Right atrium auricular region (tissue), 2 donors: ENCODE measurements at places on chromosomes 4 and X. TPM values are rescaled to one million over a fixed set of nuclear protein-coding genes. Genes with fewer than 3 reads are reported as not detected.

DNA sequence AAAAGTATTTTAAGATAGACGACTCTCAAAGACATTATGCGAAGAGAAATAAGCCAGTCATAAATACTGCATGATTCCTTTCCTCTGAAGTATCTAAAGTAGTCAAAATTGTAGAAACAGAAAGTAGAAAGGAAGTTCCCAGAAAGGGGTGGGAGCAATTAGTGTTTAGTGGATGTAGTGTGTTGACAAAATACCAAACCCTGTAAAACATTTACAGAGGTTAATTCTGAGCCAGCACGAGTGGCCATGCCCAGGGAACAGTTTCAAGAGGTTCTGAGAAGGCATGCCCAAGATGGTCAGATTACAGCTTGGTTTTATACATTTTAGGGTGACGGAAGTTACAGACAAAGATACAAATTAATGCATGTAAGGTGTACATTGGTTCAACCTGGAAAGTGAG is 34.4 kb upstream of the SLC25A4 start:
- H3K27me3 ChIP-seq: no peaks in the 10 kb centered on the region
- H3K4me1 ChIP-seq: no peaks in the 10 kb centered on the region
- H3K36me3 ChIP-seq: no peaks in the 10 kb centered on the region
- peak overlapping the region; percentile 40 for H3K27ac ChIP-seq
- no peak for DNase-seq

GRCh38 chr4:32010221-32010620 is 1290.1 kb downstream of the PCDH7 start:
- no peak for DNase-seq
- no peak overlapping the region for H3K27ac ChIP-seq
- no peaks in the 10 kb centered on the region for H3K4me1 ChIP-seq
- H3K36me3 ChIP-seq: no peaks in the 10 kb centered on the region
- no peaks in the 10 kb centered on the region for H3K27me3 ChIP-seq

DNA sequence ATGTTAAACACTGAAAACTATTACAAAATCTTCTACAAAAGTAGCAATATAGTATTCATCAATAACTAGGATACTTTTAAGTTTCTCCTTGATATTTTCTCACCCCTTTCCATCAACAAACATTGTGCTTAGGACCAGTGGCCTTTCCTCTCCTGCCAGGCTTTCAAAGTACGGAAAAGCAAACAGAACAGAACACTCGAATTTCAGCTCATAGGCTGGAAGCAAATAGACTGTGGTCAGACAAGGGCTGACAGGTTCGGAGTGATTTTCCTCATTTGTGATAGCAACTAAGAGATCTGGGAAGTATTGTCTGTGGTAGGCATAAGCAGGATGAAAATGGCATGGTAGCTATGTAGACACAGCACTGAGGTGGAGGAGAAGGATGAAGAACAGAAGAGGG is 68.6 kb upstream of the SORBS2 start:
- no peak overlapping the region for H3K27ac ChIP-seq
- no peaks in the 10 kb centered on the region for H3K36me3 ChIP-seq
- no peaks in the 10 kb centered on the region for H3K27me3 ChIP-seq
- no peak for DNase-seq

DNA sequence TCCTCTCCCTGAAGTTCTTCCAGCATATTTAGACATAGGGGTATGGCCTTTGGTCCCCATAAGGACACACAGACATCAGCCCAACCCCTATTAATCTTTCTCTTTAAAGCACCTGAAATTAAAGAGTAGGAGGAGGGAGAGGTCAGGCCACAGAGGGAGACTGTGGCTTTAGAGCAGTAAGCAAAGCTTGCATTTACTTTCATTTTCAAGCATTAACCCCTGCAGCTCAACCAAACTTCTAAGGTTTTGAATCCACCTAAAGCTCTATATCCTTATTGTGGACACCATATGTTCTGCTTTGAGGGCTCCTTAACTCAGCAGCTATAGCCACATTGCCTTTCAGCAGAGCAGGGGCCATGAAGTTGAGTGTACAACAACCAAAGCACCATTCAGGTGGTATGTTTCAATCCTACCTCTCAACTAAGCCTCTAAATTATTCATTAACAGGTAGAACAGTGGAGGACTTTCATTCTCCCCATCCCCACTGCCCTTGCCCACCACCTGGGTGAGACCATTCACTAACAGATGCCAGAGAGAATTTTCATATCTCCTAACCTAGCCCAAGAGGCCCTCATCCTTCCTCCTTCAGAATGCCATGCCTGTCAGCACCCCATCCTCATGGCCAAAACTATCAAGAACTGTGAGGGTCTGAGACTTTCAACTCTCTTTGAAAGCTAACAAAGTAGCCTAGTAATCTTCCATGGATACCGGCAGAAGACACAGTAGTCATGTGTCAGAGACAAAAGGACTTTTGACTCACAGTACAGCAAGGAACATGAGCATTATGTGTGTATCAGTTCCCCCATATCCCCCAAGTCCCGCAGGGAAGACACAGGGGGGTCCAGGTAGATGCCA is 20.8 kb downstream of the LIN54 start:
- no peak for DNase-seq
- no peaks in the 10 kb centered on the region for H3K36me3 ChIP-seq
- H3K4me1 ChIP-seq: no peaks in the 10 kb centered on the region
- H3K27me3 ChIP-seq: no peaks in the 10 kb centered on the region
- H3K4me3 ChIP-seq: no peak overlapping the region

- no peak overlapping the region for H3K27ac ChIP-seq
- H3K36me3 ChIP-seq: no peaks in the 10 kb centered on the region
- no peak overlapping the region for H3K4me3 ChIP-seq
- H3K4me1 ChIP-seq: no peaks in the 10 kb centered on the region
- DNase-seq: no peak
Observed at GRCh38 chr4:25889589-25890503, 24.2 kb upstream of the SMIM20 start.

GRCh38 chrX:126733874-126734273 is 85.7 kb upstream of the PRR32 start:
- H3K36me3 ChIP-seq: no peaks in the 10 kb centered on the region
- DNase-seq: no peak
- no peak overlapping the region for H3K4me3 ChIP-seq
- H3K27me3 ChIP-seq: no peaks in the 10 kb centered on the region
- H3K4me1 ChIP-seq: no peaks in the 10 kb centered on the region
- H3K27ac ChIP-seq: no peak overlapping the region

GRCh38 chr4:65918872-65919271 is 248.6 kb upstream of the EPHA5 start:
- H3K4me1 ChIP-seq: no peaks in the 10 kb centered on the region
- H3K27me3 ChIP-seq: no peaks in the 10 kb centered on the region
- H3K36me3 ChIP-seq: no peaks in the 10 kb centered on the region
- no peak for DNase-seq

DNA sequence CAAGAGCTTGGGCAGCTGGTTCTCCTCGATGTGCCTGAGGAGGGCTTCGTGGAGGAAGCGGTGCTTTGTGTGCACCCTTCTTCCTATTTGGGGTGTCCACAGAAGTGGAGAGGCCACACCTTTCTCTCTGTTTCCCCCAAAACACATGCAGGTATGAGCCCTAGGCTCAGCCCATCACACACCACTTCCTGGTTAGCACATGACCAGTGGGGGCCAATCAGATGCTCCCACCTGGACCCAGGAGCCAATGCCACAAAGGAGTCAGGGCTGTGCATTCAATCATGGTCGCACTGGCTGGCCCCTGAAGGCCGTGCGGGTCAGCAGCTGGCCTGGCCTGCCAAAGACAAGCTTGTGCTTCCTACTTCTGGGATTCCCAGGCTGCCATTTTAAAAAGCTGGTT is 51.4 kb downstream of the PPP2R2C start:
- H3K27me3 ChIP-seq: no peaks in the 10 kb centered on the region
- H3K36me3 ChIP-seq: no peaks in the 10 kb centered on the region
- H3K4me1 ChIP-seq: no peaks in the 10 kb centered on the region
- DNase-seq: no peak
- H3K27ac ChIP-seq: no peak overlapping the region

GRCh38 chr4:98873059-98873458 is 55.9 kb downstream of the EIF4E start:
- H3K27me3 ChIP-seq: no peaks in the 10 kb centered on the region
- no peak overlapping the region for H3K27ac ChIP-seq
- no peak for DNase-seq
- H3K4me1 ChIP-seq: no peaks in the 10 kb centered on the region

DNA sequence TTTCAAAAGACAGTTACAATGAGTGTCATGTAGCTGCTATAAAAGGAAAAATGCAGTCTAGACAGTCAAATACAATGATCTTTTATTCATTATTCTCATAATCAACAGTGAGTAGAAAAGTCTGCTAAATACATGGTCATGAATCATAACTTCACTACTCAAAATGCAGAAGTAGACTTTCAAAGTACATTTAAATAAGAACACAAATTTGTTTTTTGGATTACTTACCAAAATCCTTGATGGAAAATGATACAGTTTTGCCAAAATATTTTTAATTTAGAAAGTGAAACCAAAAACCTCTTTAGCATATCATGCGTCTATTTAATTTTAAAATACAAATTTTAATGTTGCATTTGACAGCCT is 4.9 kb downstream of the ACSL4 start:
- H3K4me1 ChIP-seq: no peaks in the 10 kb centered on the region
- no peaks in the 10 kb centered on the region for H3K27me3 ChIP-seq
- peak overlapping the region; percentile 48 for H3K27ac ChIP-seq
- DNase-seq: no peak

Gene USP17L28
- total RNA-seq: not detected

Gene SHOX
- not detected for total RNA-seq

Gene MXRA5
- 4.2 TPM for total RNA-seq

Gene L1CAM
- total RNA-seq: 6.3 TPM

Gene IL9R
- total RNA-seq: not detected
